ENCODE measurements at places on chromosomes 3 and 15.
A peak's percentile ranks its signal among the peaks of the same experiment; 100 is the strongest.

- no peak for DNase-seq
These were observed 3.0 kb downstream of the LPCAT4 start for GRCh38 chr15:34364041-34364440.

GRCh38 chr15:41790756-41791546 is 16.7 kb downstream of the MAPKBP1 start:
- DNase-seq, result no peak

DNA sequence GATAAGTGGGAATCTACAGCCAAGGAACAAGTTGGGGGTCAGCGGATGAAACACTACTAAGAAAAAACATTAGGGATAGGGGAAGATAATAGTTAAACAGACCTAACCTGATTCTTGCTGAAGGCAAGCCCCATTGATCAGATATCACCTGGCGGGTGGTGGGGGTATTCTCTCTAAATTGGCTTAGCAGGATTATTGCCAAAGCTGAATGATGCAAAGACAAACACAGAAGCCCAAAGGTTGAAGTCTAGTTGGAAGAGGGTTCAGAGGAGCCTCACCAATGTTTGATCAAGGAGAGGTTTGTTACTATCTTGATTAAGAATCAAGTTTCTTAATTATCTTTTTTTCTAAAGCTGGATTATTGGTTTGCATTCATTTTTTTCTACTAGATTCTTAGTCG is 371.9 kb upstream of the CNTN4 start:
- DNase-seq, result no peak

- DNase-seq, result no peak
These were observed 563.4 kb upstream of the DPPA4 start for GRCh38 chr3:109900783-109901182.

GRCh38 chr3:159807137-159808040 is 181.2 kb upstream of the IL12A start:
- no peak for DNase-seq

- DNase-seq, result peak; percentile 82
These were observed at the start of gene ZNF148 for GRCh38 chr3:125374996-125375941. Gene ZNF148, minus strand, starts transcription at chr3:125375325. Its CDS starts 61,685 bp downstream, at chr3:125313640.

- no peak for DNase-seq
These were observed 74.9 kb downstream of the ADCY5 start for GRCh38 chr3:123374016-123374415.

DNA sequence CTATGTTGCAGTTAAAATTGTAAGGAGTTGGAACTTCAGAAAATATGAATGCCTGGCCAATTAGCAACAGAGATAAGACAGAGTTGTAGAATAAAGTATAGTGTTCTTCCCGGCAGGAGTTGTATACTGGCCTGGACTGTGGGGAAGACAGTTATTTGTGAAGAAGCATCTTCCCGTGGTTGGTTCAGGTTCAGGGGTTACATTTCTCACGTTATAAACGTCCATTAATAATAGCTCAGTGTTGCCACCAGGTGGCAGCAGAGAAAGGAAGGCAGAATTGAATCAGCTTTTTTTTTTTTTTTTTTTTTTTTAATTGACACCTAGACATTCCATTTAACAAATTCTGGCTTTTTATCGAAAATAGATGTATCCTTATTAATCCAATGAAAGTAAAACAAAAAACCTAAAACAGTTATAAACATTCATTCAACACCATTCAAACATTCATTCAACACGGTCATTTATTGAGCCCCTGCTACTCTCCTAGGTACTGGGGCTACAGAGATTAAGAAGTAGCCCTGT is 66.4 kb upstream of the NR2E3 start:
- DNase-seq, result peak; percentile 41

DNA sequence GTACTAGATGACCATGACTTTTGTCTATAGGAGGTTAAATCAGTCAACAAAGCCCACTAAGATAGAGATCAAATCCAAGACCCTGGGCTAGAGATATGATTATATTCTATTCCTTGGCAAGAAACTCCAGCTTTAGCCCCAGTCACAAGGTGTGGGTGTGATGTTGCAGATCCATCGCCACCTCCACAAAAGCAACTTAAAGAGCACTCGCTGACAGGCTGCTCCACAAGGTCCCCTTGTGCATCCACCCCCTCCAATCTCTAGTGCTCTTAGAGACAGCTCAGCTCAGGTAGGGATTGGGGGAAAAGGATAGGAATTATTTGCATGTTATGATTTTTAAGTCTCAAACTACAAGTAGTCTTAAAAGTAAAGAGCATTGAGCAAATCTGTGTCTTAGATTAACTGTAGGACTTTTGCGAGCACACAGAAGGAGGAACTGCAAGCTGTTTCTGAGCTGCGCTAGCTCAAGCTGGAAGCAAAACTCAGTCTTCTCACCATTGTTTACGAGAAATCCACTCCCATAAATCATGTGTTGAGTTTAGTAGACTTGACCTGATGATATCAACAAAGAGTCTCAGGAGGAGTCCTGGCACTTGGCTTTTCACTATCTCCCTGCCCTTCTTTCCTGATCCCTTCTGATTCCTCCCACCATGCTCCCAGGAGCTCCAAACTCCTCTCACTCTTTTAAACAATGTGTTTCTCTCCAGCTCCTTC is 177.6 kb downstream of the STAC start:
- no peak for DNase-seq

GRCh38 chr3:159739969-159740368 is 248.7 kb upstream of the IL12A start:
- no peak for DNase-seq

- DNase-seq, result no peak
These were observed 63.2 kb upstream of the MNS1 start for GRCh38 chr15:56528136-56528535.

GRCh38 chr3:100335434-100335833 is 877 bp downstream of the NIT2 start:
- no peak for DNase-seq

DNA sequence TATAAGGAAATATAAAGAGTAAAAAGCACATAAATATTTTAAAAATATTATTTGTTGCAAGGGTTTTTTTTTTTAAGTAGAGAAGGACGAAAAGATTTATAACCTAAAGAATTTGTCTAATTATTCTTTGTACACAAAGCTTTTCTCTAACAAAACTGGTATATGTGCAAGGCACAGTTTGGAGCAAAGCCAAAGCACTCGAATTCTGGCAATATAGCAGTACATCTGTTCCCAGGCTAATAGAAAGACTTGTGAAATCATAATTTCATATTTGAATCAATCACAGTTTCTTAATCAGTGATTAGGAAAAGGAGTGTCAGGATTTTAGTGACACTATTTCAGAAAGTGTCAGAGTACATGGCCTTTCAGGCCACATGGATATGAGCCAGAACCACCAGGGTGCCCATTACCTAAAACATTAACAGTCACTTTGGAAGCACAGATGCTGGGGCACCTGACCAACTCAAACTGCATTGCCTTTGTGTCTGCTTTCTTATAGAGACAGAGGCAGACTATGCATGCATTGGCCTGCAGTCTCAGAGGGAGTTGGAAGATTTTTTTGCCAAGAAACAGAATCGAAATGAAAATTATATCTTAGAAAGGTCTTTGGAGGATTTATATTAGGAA is 651.8 kb upstream of the SGO1 start:
- peak; percentile 85 for DNase-seq

GRCh38 chr3:139597947-139598346 is 58.4 kb upstream of the RBP1 start:
- DNase-seq, result no peak

DNA sequence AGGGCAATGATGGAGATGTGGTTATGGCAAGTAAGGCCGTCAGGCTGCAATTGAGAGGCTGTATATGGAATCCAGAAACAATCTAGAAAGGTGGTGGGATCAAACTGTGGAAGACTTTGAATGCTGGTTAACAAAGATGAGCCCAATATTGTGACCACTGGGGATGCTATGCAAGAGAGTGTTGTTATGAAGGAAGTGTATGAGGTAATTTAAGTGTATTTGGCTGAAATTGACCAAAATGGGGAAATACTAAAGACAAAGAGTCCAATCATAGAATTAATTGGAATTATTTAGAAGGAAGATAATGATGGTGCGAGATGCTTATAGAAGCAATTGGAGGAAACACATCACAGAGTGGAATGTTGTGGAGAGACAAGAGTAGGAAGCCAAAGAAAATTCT is 24.5 kb downstream of the BTLA start:
- no peak for DNase-seq

DNA sequence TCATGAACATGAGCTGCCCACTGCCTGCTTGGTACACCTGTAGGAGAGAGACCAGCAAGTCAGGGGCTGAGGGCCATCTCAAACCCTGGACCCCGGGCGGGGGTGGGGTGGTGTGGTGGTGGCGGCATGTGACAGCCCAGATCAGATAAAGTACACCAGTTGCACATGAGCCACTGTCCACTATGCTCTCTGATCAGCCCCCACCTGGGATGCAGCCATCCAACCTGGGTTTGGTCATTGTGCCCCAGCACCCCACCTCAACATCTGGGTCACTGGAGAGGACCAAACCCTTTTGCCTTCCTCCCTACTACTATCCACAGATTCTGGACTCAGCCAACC is 3.0 kb upstream of the NCKIPSD start:
- no peak for DNase-seq

GRCh38 chr3:175932586-175932985 is 1073.5 kb downstream of the NAALADL2 start:
- no peak for DNase-seq

Data from NCI-H1092 treated with DMSO at 0.1 percent for 48 hours (cell line).